ENCODE measurements at places on chromosomes 13 and 19.

DNA sequence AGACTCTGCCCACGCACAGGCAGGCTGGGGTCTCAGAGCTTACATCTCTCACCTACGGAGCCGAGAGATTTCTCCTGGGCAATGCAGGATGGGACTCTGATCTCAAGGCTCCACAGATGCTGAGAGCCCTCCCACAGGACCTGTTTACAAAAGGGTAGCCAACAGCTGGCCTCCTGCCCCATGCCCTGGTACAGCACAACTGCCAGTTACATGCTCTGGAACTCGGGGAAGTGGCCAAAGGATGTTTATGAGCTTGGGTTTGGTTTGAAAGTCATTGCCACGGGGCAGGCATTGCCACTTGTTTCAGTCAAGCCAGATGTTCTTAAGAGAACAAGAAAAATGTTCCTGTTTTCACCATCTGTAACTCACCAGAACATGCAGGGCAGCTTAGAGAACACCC is 3.5 kb downstream of the DHRS12 start:
- no peak for DNase-seq

GRCh38 chr19:55656988-55657747 is 2.3 kb downstream of the U2AF2 start:
- no peak for DNase-seq

- no peak for DNase-seq
Observed at GRCh38 chr13:91540158-91540736, 141.8 kb downstream of the GPC5 start.

DNA sequence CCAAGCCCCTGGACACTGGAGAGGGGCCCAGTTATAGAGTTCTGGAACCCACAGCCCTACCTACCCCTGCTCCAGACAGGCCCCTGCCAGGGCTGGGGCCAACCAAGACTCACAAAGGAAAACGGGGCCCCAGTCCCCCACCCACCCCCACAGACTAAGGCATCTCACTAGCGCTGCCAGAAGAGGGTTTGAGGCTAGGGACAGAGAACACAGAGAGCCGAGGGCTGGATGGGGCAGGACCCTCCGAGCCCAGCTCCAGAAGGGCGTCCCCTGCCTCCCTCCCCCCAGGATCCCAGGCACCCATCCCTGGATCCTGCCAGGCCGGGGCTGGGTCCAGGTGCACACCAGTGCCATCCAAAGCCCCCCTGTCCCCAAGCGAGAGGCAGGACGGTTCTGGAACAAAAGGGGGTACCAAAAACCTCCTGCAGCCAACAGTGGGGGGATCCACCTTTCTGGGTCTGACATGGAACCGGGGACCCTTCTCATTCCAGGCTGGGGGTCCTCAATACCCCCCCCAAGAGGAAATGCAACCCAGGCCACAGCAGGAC is 4.4 kb upstream of the REXO1 start:
- DNase-seq, result no peak

GRCh38 chr13:46173656-46174055 is 8.3 kb downstream of the LCP1 start:
- DNase-seq, result peak; percentile 52

DNA sequence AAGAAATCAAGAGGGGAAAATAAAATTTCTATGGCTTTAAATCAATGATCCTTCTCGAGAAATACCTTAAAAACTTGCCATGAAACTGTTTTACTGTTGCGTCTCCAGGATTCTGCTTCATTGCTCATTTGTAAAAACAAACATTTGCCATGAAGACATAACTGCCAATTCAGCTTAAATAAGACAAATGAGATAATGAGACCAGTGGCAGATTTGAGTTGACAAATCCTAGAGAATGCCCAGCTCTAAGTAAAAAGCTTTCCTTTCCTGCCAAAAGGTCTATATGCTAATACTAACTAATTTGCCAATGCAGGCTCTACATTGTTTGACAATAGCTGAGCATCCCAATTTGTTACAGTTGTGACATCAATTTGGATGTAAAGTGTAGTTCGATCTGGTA is 400.5 kb upstream of the PCDH9 start:
- no peak for DNase-seq

- no peak for DNase-seq
Observed at GRCh38 chr19:55132453-55133129, 15.2 kb upstream of the PPP1R12C start.

- DNase-seq, result no peak
Observed at GRCh38 chr19:28881616-28882015, 331.3 kb downstream of the UQCRFS1 start.

DNA sequence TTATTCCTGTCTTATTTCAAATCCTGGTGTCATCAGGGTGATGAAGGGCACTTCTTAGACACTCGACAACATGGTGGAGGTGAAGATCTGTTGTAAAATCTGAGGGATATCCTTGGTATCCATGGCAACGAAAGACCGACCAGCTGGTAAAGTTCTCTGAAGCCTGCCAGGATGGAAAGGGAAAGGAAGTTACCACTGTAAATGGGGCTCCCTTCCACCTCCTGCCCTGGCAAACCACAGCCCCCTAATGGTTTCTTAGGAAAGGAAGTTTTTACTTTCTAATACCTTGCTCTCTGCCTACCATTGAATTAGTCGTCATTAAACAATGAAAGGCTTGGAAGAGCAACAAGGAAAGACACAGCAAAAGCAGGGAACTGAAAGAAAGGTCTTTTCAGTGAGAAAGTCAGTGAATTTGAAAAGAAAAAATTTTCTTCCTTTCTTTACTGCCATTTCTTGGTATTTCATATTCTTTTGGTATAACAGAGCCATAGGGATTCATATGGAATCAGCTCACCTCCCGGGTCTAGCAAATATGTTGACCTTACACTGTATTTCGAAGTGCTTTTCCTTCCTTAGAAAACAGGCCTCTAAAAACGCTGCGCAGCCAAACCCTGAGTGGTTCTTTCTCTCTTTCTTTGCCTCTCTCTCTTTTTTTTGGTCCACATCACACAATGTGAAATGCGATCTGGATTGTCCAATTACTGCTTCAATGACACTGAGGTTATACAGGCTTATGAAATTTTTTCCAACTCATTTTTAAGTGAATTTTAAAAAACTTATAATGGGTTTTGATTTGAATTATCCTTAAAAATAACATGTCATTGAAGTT is 111.0 kb downstream of the RGCC start:
- DNase-seq, result no peak

GRCh38 chr19:35569281-35569781 is 5.9 kb upstream of the ATP4A start:
- no peak for DNase-seq

DNA sequence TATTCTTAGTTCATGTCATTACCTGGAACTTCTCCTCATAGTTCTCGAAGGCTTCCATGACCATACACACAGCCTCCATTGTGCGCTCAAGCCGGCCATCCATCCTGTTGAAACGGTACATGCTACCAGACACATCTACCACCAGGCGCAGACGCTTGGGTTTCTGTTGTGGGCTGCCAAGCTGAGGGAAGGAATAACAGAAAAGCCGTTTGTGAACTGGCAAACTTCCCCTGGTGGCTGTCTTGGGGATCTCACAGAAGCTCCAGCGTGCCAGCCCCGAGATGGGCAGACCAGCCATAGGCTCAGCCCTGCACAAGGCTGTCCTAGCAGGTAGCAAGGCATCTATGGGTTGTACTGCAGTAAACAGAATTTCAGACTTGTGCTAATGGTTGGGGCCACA is 130.1 kb downstream of the RGCC start:
- peak; percentile 10 for DNase-seq

DNA sequence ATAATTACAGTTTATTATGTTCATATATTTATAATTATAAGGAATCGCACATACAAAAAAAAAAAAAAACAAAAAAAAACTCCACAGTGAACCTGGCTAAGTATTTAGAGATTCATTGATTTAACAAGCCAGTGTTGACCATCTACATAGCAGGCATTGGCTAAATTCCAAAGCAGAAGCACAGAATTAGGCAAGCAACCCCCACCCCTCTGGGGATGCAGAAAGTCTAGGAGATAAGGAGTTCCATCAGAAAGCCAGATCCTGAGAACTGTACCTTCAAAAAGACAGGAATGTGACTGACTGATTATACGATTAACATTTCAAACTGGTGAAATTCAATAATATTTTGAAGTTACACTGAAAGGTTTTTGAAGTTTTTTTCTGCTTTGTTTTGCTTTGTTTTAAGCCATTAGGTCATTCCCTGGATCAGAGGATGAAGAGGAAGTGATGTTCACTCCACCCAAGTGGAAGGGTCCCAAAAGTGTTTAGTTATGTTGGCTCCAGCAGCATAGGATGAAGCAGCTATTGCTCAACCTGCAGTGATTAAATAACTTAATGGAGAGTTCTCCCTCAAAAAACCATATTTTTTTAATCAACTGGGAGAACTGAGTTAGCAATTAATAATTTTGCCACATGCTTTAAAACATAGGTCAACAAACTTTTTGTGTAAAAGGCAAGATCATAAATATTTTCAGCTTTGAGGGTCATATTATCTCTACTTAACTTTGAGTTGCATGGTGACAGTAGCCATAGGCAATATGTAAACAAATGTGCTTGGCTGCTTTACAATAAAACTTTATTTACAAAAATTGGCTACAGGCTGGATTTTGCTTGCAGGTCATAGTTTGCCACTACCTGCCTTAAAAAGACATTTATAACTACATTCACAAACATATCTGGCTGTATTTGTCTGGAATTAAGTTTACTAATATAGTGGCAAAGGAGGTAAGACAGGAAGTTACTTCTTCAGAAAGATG is 49.6 kb downstream of the DOCK9 start:
- DNase-seq, result no peak

GRCh38 chr19:3284759-3285646 is 60.5 kb downstream of the CELF5 start:
- peak; percentile 91 for DNase-seq

- DNase-seq, result no peak
Observed at GRCh38 chr13:21917086-21918015, 246.5 kb downstream of the FGF9 start.

GRCh38 chr13:55160867-55161266 is 1979.9 kb upstream of the PRR20A start:
- DNase-seq, result no peak

- DNase-seq, result no peak
Observed at GRCh38 chr13:98004107-98004506, 50.6 kb downstream of the IPO5 start.

- no peak for DNase-seq
Observed at GRCh38 chr19:54444737-54445136, 4.3 kb upstream of the LENG8 start.

DNA sequence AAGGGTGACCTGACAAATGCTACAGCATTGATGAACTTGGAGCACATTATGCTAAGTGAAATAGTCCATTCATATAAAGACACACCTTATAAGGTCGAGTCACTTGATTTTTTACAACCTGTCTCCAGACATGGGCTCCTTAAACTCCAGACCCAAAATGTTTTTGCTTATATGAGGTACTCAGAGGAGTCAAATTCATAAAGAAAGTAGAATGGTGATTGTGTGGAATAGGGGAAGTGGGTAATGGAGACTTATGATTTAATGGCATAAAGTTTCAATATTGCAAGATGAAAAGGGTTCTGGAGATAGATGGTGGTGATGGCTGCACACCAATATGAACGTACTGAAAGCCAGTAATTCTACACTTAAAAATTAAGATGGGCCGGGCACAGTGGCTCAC is 59.3 kb downstream of the ZNF627 start:
- no peak for DNase-seq

GRCh38 chr13:31160857-31161556 is 697 bp downstream of the HSPH1 start:
- peak; percentile 74 for DNase-seq

DNA sequence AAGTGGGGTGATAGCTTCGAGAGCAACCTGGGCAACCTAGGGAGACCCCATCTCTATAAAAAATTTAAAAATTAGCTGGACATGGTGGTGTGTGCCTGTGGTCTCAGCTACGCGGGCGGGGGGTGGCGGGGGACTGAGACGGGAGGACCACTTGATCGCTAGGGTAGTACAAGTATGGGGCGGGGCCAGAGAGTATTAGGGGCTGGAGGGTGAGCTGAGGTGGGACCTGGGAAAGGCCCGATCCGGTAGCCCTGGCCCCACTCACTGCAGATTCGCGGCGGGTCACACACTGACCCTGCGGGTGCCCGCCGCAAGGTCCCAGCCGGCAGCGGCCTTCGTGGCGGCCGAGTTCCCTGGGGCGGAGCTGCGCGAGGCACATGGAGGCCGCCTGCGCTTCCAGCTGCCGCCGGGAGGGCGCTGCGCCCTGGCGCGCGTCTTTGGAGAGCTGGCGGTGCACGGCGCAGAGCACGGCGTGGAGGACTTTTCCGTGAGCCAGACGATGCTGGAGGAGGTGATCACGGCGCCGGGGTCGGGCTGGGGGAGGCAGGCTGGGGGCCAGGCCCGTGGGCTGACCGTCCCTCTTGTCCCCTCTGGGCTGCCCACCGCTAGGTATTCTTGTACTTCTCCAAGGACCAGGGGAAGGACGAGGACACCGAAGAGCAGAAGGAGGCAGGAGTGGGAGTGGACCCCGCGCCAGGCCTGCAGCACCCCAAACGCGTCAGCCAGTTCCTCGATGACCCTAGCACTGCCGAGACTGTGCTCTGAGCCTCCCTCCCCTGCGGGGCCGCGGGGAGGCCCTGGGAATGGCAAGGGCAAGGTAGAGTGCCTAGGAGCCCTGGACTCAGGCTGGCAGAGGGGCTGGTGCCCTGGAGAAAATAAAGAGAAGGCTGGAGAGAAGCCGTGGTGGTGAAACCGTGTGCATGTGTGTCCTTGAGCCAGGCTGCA is 2.0 kb upstream of the ARHGAP45 start:
- DNase-seq, result peak; percentile 82

DNA sequence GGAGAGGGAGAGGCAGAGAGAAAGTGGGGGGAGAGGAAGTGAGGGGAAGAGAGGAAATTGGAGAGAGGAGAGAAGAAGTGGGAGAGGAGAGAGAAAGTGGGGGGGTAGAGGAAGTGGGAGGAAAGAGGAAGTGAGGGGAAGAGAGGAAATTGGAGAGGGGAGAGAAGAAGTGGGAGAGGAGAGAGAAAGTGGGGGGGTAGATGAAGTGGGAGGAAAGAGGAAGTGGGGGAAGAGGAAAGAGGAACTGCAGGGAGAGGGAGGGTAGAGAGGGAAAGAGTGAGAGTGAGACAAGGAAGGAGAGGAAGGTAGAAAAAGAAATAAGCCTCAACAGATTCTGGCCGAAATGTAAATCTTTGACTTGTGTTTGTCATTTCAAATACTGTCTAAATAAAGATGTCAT is 146.6 kb downstream of the KLF12 start:
- no peak for DNase-seq

DNA sequence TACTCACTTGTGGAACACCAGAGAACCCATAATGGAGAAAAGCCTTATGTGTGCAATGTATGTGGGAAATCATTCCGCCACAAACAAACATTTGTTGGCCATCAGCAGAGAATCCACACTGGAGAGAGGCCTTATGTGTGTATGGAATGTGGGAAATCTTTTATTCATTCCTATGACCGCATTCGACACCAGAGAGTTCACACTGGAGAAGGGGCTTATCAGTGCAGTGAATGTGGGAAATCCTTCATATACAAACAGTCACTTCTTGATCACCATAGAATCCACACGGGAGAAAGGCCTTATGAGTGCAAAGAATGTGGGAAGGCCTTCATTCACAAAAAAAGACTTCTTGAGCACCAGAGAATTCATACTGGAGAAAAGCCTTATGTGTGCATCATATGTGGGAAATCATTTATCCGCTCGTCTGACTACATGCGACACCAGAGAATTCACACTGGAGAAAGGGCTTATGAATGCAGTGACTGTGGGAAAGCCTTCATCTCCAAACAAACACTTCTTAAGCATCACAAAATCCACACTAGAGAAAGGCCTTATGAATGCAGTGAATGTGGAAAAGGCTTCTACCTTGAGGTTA is 10.9 kb downstream of the ZNF549 start:
- DNase-seq, result no peak

GRCh38 chr13:35388441-35389355 is 87.8 kb downstream of the MAB21L1 start:
- no peak for DNase-seq

Data from activated T-cell treated with anti-CD3 and anti-CD28 coated beads, Interleukin-2, amount 50 U/mL, for 72 hours (primary cell).